ENCODE measurements at places on chromosomes 5 and 9.

GRCh38 chr5:38341641-38342040, 83.3 kb downstream of the EGFLAM start:
- no peak for DNase-seq

- DNase-seq = no peak
Observed at GRCh38 chr5:176732306-176732705, 78.1 kb upstream of the UNC5A start.

- DNase-seq = peak; percentile 34
Observed at GRCh38 chr5:39547553-39548154, 122.9 kb upstream of the DAB2 start.

- DNase-seq = no peak
Observed at GRCh38 chr5:157080286-157080685, 21.4 kb upstream of the HAVCR1 start.

- no peak for DNase-seq
Observed at GRCh38 chr9:70479880-70480291, 65.4 kb upstream of the KLF9 start.

- no peak for DNase-seq
Observed at GRCh38 chr5:160230686-160231527, 1.6 kb downstream of the FABP6 start.

DNA sequence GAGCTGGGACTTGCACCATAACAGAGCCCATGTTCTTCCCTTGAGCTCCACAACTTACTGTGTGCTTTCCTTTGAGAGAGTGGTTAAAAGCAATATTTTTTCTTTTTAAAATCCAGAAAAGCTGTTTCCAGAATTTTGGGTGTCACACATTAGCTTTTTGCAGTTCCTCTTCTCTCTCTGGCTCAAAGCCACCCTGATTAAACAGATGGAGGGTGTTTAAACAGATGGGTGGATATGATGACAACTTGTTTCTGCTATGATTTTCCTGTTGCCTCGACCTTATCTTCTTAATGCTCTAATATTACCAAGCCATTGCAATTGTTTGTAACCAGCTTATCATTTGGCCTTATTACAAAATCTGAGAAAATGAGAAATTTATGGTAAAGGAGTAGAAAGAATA, 22.9 kb upstream of the CFAP95 start:
- DNase-seq = no peak

DNA sequence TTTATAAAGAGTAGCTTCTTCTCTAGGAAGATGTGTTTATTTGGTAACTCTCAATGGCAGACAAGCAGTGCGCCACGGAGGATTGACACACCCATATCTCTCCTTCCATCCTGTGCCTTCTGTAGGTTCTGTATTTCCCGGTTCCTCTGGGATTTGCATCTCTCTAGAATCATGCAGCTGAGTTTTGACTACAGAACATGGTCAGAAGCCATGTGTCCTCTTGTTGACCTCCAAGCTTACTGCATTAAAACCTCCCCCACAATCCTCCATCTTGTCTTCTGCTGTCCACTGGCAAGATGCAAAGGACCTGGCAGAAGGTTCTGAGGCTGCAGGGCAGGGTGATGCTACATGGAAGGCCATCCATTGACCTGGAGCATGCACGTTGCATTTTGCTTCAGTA, 482.0 kb downstream of the DMRT2 start:
- DNase-seq = no peak

DNA sequence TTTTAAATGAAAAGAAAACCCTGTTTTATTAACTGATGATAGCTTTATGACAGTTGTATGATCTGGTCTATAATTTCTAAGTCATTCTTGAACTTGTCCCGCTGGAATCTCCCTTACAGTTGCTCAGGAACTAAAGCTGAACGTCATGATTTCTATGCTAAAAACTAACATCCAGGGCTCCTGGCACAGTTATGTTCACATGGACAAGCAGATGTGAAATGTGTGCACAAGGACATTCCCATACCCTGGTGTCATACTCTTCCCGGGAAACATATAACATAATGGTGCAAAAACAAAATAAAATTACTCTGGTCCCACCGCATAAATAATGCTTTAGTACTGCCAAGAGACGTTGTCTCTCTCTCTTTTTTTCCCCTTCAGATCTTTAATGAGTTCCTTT, 134.9 kb downstream of the PRDM6 start:
- DNase-seq = no peak

DNA sequence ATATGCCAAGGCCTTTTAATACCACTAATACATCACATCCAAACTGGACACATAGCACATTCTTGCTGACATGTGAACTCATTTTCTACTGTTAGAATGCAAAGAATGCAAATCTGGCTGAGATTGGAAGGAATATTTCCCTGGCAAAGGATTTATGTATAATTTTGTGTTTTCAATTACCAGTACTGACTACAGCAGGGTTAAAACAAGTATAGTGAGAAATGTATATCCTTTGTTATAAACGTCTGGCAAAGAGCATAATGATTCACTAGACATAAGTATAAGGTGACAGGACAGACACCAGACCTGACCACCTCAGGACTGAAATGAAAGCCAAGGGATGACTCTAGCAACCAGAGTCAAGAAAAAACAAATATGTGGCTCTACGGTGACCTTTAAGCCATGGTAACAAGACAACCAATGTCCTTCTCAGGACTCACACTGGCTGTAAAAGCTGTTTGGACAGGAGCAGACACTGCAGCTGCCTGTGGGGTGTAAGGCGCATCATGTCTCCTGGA, 95.0 kb downstream of the MRPS27 start:
- no peak for DNase-seq

DNA sequence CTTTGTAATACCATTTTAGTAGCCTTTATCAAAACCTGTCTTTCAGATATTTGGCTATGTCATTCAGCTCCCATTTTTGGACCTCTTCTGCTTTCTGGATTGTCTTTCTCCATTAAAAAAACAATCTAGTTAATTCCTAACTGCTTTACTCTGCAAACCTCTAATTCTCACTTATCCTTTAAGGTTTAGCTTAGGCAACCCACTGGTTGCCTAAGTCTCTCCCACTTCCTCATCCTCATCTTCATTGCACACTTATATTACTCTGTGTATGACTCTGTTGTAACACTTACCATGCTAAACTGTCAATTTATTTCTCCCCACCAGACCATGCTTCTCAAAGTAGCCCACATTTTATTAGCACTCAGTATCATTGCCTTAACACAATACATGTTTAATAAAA, 205.0 kb upstream of the DMRTA1 start:
- no peak for DNase-seq

- no peak for DNase-seq
Observed at GRCh38 chr5:126818736-126819135, 41.8 kb downstream of the LMNB1 start.

DNA sequence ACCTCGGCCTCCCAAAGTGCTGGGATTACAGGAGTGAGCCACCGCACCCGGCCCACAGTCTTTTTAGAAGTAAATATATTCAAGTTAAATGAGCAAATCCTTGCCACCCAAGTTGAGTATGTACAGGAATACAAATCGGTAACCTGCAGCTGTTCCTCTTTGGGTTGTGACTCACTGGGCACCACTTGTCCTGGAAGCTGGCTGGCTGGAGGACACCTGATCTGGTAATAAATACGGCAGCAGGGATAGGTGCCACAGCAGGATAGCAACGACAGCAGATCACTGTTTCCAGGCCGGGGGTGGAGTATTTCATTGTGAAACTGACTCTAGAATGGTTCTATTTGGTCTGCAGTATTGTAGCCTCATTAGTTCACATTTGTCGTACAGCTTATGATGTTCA, 35.7 kb upstream of the SLC36A2 start:
- DNase-seq = no peak

DNA sequence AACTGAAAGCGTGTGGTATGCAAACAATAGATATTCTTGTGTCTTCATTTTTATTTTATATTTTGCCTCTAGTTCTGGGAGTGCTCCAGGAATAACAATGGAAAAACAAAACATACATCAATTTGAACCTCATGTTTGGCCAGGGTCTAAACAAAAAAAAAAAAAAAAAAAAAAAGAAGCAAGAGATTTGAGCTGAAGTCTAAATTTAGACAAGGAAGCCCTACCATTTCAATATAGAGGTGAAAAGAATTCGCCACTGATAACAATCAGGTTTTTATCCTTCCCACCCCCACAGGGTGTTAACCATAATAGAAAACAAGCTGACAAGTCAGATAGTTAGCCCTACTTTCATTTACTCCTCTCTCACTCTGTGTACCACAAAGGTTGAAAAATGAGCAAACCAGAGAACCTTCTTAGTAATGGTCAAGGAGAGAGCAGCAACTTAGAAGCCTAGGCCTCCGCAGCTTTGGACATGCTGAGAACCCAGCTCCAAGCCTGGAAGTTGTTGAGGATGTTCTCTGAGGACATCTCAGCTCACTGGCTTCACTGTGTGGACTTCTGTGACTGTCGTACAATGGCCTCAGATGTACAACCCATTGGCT, 118.2 kb upstream of the HMHB1 start:
- DNase-seq = peak; percentile 22

GRCh38 chr9:121773954-121774714, 122.7 kb downstream of the DAB2IP start:
- DNase-seq = no peak

GRCh38 chr5:20528471-20528870, 540.5 kb upstream of the CDH18 start:
- no peak for DNase-seq

GRCh38 chr5:65699338-65699737, 22.6 kb downstream of the SGTB start:
- DNase-seq = no peak

GRCh38 chr5:1785062-1785461, 14.6 kb downstream of the MRPL36 start:
- DNase-seq = no peak

DNA sequence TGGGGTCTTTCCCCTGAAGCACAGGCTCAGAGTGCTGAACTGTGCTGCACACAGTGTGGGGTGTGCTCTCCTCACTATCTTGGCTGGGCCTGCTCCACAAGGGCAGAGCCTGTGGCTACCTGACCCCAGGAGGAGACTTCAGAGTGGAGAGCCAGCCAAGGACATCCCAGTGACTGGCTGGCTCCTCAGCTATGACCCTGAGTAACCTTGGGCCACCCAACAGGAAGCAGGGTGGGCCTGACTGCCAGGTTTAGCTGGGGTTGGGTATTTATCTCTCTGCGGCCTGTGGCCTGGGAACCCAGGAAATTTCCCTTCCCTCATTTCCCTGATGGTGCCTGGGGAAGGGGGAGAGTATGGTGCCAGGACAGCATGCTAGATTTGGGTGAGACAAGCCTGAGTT, 2.1 kb upstream of the EEIG1 start:
- no peak for DNase-seq
